ENCODE measurements at places on chromosomes 5 and 9.

GRCh38 chr5:96177303-96177869 is 215.7 kb upstream of the ELL2 start:
- DNase-seq, result no peak

DNA sequence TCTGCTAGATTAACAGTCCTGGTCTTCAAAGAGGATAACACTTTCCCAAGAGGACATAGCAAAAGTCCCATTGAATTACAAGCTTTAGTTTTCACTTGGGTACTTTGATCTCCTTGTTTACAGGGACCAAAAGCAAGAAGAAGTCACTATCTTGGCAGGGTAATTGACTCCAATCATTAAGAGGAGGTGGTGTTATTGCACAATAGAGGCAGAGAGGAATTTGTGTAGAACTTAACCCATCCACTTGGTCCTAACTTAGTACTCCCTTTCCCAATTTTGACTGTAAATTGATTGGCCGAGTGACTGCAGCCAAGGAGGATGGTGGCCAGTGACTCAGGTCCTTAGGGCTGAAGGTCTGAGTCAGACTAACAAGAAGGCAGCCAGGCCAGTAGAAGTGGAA is 9.3 kb upstream of the TRPC7 start:
- DNase-seq, result no peak

DNA sequence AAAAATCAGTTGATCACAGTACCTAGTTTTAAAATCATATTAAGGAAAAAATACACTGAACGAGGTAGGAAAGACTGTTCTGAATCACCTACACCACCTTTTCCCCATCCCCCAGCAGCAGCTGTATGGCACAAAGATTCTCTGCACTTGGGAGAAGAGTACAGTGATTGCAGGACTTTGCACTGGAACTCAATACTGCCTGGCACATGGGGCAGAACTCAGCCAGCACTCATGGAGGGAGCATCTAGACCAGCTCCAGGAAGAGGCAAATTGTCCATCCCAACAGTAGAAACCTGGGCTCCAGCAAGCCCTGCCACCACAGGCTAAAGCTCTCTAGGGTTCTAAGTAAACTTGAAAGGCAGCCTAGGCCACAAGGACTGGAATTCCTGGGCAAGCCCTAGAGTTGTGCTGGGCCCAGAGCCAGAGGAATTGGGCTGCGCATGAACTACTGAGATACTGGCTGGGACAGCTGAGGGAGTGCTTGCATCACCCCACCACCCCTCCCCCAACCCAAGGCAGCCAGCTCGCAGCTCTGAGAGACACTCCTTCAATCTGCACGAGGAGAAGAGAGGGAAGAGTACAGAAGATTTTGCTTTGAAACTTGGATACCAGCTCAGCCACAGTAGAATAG is 654.4 kb upstream of the CDH6 start:
- DNase-seq, result no peak

DNA sequence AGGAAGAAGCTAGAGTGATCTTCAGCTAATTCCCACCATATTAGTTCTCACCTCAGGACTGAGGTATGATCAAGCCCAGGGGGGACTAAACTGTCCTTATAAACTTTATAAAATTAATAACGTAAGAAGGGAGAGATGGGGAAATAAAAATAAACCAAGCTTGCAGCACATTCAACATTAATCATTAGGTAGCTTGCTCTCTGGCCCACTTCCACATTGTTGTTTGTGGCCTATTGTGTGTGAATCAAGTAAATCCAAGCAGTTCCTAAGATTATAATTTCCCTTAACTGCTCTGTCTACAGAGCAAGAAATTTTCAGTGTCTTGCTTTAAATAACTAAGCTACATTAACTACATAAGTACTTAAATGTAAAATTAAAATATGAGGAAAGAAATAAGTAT is 131.3 kb upstream of the ABCA1 start:
- no peak for DNase-seq

GRCh38 chr5:1736065-1736464 is 63.6 kb downstream of the MRPL36 start:
- DNase-seq, result no peak

GRCh38 chr5:139903795-139904565 is 108.4 kb downstream of the PSD2 start:
- DNase-seq, result peak; percentile 33

- DNase-seq, result no peak
Measured at GRCh38 chr5:111945535-111945934, 188.5 kb upstream of the NREP start.

- DNase-seq, result no peak
Measured at GRCh38 chr5:73131711-73132425, 11.5 kb downstream of the TMEM171 start.

DNA sequence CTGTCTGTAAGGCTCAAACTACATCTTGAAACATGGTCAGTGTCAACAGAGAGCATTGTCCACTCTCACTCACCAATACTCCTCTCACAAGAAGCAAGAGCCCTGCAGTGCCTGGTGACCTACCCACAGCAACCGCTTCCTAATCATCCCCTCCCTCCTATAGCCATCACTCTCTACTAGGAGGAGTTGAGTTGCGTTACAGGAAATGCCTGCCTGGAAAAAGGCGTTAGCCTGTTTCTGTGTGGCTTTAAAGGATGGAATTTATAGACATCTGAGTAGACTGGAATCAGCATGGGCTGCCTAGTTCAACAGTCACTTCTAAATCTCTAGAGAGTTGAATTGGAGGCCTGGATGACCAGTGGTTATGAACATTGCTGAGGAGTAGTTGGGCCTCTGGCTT is 108.3 kb upstream of the FER start:
- no peak for DNase-seq

- DNase-seq, result no peak
Measured at GRCh38 chr9:29830821-29831220, 2257.5 kb upstream of the C9orf72 start.

DNA sequence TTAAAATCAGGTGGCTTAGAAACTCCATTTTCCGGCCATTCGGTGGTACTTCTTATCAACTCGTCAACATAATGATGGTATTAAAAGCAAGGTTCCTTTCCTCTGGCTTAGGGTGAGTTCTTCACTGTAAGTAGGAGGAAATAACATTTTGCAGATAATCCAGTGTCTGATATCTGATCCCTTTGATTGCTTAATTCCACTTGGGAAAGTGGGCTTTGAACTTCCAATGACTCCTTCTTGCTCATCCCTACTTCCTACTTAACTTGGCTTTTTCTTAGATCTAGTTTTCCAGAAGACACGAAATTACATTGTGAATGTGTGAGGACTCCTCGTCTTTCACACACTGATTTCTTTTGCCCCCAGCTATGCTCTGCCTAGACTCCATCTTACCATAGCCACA is 31.5 kb downstream of the DDX31 start:
- DNase-seq, result no peak

Measured in C1 segment of cervical spinal cord (tissue), 14 donors.